NCI-H1105 (cell line): ENCODE measurements at places on chromosomes 6 and 20.

DNA sequence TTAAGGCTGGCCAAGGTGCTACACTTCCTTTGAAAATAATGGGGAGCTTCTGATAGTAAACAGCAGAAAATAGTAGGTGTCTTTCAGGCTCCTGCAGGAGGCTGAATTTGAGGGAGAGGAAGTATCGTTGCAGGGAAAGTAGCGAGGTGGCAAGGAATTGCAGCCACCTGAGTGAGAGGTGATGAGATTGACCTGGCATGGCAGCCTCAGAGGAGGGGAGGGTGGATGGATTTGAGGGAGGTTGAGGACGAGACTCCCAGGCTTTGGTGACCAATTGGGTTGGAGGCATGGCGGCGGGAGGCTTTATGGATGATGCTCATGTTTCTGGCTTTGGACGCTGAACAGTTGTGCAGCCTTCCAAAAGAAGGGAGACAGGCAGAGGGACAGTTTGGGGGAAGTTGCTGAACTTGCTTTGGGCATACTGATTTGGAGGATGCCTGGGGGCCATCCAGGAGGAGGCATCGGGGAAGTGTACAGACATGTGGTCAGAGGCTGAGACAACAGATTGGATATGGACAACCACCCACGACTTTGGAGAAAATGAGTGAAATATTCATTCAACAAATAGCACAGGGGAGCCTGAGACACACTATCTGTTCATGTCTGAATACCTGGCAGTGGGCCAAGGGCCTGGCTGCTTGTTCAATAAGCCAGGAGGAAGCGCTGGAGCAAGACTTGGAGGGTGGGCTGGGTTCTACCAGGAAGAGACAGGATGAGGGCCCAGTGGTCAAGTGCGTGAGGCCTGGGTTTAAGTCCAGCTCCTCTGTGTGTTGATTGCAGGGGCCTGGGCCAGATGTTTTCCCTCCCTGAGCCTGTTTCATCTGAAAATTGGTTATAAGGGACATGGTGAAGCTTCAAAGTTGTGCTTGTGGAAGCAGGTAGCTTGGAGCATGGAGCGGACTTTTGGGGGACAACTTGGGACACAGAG lies 113.2 kb downstream of the CEBPB start:
- DNase-seq, result peak; percentile 71

- no peak for DNase-seq
Observed at GRCh38 chr6:39646751-39647420, 78.3 kb downstream of the KIF6 start.

DNA sequence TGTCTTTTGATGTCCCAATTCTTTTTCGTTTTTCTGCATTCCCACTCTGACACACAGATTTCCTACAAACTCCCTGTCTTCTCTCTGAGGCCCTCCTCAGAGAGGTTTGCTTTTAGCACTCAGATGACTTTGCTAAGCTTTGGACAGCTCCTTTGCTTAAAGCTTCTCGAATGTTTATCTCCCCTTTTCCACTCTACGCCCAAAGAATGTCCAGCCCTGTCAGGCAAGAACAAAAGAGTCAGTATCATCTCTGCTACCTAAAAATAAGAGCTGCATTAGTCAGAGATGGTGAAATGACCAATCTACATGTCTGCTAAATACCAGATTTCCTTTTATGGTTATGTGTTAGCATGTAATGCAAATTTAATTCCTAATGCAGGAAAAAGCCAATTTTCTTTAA lies 56.8 kb downstream of the PREP start:
- DNase-seq, result no peak

- DNase-seq, result peak; percentile 80
Observed at GRCh38 chr6:47083586-47084047, 41.5 kb upstream of the ADGRF1 start.

DNA sequence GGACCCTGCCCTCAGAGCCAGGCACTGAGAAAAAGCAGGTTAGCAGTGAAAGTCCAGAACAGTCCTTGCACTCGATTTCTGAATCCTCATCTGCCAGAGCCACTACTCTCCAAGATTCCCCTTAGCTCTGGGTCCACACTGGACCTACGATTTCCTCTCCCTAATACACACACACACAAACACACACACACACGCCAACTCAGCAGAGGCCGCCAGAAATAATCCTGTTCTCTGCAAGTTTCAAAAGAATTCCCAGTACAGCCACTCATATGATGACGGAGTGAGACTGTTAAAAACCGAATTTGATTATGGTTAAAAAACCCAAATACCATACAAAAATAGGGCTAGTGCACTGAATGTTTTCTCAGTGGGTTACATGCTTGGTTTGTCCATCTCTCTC lies 90.8 kb downstream of the GMPR start:
- DNase-seq, result no peak

DNA sequence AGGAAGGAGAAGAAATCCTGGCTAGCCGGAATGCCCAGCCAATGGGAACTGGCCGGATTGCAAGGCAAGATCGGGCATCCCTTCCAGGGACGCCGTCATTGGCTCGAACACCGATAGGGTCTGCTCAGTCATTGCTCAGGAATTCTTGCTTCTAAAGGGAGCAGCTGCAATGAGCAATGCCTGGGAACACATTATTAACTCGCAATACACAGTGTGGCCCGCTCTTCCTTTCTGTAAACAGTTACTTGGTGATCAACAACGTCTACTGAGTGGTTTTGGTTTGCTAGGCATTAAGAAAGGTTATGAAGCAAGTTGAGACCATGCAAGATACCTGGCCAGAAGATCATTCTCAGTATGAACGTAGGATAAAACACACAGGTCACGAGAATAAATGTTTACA lies 165.4 kb upstream of the CITED2 start:
- DNase-seq, result no peak

DNA sequence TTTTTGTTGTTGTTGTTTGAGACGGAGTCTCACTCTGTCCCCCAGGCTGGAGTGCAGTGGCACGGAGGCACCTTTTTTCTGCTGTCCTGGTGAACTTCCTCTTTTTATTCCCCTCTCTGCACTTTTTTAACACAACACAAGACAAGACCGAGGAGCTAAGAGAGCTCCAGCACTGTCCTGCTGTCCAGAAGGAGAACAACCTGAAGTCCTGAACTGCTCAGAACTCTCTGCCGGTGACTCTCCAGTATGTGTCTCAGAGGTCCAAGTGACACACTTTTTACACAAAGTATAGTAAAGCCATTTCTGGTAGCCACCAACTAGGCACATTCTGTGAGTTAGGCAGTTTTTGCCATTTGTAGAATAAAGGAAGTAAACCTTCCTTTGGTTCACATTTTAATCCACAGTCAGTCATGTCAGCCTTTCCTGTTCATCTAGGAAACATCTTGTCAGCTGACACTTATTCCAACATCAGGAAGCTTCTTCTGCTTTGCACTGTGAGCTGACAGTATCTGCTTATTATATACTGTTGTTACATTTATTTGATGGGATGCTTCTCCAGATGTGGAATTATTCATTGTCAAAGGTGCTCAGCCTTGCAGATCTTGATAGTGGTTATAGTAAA lies 28.1 kb upstream of the TXNDC5 start:
- no peak for DNase-seq

DNA sequence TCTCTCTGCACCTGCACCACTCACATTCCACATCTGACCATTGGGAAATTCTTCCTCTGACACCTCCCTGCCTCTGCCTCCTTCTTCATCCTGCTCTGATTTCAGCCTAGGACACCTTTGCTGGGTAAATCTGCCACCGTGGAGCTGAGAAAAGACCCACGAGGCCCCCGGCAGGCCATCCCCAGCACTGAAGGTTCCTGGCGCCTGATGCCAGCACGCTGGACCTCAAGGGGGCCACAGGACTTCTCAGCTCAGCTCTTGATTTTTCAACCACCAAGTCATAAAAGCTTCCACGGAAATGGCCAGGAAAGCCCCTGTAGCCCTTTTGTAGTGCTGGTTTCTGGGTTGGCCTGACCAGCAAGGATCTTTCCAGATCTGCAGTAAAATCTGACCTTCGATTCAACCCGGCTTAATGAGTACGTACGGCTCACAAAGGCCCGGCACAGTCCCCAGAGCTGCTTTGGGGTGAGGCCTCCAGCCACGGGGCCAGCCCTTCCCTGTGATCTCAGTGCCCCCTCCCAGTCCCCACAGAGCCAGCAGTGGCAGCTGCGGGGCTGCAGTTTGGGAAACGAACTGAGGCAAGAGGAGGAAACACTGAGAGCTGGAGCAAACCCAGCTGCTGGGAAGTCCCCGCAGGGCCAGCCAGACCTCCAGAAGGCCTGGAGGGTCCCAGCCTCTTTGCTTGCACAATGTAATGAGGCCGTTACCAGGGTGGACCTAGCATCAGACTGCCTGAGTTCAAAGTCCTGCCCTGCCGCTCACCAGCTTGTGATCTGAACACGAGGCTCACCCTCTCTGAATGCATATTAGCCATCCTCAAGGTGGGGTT lies 157.5 kb downstream of the BMP7 start:
- DNase-seq, result no peak

DNA sequence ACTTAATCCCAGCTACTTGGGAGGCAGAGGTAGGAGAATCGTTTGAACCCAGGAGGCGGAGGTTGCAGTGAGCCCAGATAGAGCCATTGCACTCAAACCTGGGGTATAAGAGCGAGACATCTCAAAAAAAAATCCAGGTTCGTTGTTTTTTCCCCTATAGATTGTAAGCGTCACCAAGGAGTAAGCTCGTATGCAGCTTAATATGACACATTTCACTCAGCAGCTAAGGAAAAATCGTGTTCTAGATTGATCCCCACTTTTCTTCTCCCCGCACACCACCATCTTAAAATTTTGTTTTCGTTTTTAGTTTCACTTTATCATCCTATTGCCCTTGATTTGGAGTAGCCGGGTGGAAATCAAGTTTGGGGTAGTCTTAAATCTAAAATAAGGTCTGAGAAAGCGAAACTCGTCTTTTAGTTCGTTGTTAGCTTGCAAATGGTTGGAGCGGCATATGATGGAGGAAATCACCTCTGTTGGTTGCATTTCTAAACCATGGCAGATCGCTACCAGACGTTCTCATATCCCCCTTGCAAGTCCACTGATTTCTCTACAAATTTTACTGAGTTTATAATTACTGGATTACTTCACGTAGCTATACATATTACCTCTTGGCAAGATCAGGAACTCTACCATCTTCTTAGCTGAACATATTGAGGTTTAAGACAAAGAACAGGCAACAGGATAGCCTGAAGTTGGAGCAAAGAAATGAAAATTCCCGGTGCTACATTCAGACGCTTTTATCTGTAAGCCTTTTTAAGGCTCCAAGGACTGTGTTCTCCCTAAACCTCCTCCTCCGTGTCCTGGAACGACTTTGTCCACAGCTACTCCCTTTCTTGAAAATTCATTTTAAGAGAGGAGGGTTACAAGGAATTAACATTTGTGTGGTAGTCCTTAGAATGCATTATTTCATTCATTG lies 91.1 kb upstream of the BTN3A2 start:
- no peak for DNase-seq
